ENCODE measurements at places on chromosomes 11 and 22.

GRCh38 chr22:36744791-36745190, 31.1 kb downstream of the IFT27 start:
- DNase-seq: peak; percentile 15

- DNase-seq: no peak
Measured at GRCh38 chr22:38230916-38231315, 29.1 kb downstream of the MAFF start.

DNA sequence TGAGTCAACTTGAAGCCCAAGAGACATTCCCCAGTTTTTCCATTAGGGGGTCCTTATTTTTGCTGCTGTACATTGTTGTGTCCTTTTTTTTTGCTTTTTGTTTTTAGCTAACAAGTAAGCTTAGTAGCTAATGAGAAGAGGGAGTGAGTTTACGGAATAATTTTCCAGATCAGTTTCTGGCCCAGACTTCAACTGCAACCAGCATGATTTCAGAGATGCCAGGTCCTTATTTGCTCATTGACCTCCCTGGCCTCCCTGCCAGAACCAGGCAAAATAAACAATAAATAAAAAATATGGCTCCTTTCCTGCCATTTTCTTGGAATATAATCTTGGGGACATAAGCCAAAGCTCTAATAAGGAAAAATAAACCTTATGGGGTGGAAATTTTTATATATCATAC, 185.9 kb downstream of the FAT3 start:
- DNase-seq: no peak

DNA sequence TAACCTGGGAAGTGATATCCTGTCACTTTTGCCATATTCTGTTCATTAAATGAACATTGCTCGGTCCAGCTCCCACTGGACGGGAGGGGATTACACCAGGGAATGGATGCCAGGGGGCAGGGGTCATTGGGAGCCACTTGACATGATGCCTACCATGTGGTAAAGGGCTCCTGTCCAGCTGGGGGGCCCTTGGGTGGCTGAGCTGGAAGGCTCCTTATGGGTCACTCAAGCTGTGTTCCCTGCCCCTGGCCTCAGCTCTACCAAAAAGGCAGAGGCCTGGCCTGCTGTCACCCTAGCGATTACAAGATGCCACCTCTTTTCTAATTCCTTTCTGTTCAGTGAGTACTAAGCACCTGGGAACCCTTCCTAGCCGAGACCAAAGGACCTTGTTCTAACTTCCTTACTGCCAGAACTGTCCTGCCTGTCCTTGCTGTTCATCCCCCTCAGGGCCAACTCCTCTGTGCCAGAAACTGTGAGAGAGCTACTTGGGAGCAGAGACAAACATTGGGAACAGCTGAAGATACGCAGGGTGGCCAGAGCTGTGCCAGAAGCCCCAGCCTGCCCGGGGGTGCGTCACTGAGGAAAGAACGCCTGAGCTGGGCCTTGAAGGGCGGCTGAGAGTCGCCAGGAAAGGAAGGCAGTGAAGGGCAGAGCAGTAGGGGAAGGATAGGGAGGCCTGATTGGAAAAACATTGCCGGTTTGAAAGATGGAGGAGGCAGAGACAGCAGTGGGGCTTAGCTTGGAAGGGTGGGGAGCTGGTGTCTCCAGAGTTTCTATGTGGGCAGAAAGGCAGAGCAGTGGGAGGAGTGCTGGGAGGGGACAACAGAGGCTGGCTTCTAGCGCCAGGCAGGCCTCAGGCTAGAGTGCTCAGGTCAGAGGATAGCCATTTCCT, 12.7 kb upstream of the UVRAG start:
- DNase-seq: peak; percentile 63

GRCh38 chr11:20161923-20162744, 1.9 kb upstream of the DBX1 start:
- no peak for DNase-seq

DNA sequence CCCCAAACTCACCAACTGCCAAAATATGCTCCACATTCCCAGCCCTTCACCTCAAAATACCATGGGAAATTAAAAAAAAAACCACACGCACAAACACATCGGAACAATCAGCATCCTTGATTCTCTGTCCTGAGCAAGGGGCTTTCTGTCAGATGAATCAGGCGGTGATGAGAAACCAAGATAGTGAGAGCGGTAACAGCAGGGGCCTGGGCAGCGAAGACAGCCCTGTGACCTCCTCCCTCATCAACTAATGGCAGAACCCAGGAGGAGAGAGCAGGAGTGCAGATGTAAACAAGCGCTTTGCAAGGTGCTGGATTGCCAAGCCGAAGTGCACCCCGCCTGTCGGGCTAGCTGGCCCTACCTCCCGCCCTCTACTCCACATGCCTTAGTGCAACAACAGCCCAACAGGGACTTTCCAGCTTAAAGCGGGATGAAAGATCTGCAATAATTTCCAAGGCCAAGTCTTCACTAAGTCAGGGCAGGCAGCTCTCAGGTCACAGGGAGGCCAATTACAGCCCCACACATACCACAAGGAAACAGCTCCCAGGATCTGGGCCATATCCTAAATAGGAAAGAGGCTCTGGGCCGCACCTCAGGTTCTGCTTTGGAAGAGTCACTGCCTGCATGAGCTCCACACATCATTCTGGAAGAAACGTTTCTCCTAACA, 72.2 kb upstream of the BID start:
- peak; percentile 59 for DNase-seq

Data from adrenal gland (tissue), 19 donors.